ENCODE measurements at places on chromosomes 4 and X. TPM values are rescaled to one million over a fixed set of nuclear protein-coding genes. Genes with fewer than 3 reads are reported as not detected.
A peak's percentile ranks its signal among the peaks of the same experiment; 100 is the strongest.

Gene GAGE12F
- 0.49 TPM for total RNA-seq

DNA sequence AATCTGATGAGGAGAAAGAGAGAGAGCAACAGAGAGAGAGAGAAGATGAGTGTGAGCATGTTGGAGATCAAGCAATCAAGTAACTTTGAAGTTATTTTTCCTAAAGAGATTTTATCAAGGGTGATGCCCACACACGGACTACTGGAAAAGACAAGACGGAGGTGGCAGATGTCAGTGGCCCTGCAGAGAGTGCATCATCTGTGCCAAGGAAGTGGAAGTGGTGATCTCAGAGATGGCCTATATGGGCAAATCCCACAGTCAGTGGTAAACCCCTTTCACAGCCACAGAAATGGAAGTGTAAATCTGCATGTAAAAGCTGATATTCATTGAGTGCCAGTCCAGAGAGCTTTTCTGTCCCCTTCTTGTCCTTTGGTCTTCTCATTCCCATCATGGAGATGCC lies 577.2 kb upstream of the AADAT start:
- H3K4me3 ChIP-seq, result no peak overlapping the region
- no peak for DNase-seq
- H3K27me3 ChIP-seq, result no peaks in the 10 kb centered on the region
- no peaks in the 10 kb centered on the region for H3K4me1 ChIP-seq

Gene TRPC3
- 0.08 TPM for total RNA-seq

DNA sequence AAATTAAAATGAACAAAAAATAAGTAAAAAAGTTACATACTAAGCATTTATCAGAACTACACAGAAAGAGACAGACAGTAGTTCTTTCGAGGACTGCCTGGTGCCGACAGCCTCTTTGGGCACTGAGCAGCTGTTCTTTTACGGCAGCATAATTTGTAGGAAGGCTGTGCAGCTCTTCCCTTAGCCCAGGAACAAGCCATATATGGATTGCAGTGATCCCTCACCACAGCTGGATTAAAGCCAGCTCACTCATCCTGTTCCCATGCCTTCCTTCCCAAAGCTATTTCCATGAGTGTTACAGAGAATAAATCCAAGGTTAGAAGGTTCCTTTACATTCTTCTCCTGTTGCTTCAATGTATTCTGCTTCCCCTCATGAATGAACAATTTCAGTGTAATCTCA lies 71.7 kb downstream of the DDX60L start:
- no peaks in the 10 kb centered on the region for H3K27me3 ChIP-seq
- H3K4me1 ChIP-seq, result no peaks in the 10 kb centered on the region
- no peak overlapping the region for H3K27ac ChIP-seq
- no peaks in the 10 kb centered on the region for H3K36me3 ChIP-seq
- DNase-seq, result peak; percentile 8

GRCh38 chr4:52743444-52744019 lies 7.7 kb downstream of the ERVMER34-1 start:
- H3K36me3 ChIP-seq, result no peaks in the 10 kb centered on the region
- H3K4me3 ChIP-seq, result no peak overlapping the region
- no peak overlapping the region for H3K27ac ChIP-seq
- H3K4me1 ChIP-seq, result no peaks in the 10 kb centered on the region

Gene C4orf50
- under 0.01 TPM for total RNA-seq

DNA sequence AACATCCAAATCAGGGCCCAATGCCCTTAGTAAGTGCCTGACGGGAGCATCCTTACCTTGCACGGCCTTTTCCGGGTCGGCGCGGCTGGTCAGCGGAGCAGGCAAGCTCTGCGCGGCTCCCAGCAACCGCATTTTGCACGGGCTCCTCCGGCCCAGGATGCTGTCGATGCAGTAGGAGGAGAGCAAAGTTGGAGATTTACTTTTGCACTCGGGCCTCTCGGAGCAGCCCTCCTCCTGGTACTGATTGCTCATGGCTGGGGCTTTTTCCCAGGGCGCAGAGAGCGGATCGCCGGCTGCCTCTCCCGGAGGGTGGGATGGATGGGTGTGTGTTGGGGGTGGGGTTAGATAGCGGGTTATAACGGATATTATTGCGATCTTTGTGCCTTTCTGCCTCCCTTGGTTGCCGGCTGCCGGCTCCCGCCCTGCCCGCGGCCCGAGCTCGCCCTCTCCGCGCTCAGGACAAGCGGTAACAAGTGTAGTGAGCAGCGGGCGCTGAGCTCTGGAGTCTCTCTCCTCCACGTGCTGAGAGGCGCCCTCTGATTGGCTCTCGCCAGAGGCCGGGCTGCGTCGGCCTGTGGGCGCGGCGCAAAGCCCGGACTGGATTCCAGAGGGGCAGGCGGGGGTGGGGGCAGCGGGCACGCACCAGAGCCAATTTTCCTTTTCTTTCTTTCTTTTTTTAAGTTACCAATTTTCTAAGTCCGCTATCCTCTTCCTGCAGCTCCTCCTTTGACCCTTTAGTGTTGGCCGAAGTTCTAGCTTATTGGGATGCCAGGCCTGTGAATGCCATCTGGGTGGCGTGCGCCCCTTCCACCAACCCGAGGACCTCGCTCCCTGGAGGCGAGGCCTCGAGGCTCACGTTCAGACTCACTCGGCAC lies at the start of gene ARX:
TSS of gene ARX (minus strand) at position 480 of the 875 bp plus-strand sequence. CDS start at position 252, 228 bp downstream.
- H3K27me3 ChIP-seq, result peaks cover 13% of the 10 kb centered on the region
- no peaks in the 10 kb centered on the region for H3K36me3 ChIP-seq
- no peak for DNase-seq
- H3K27ac ChIP-seq, result no peak within 1 kb of the TSS
- no peaks in the 10 kb centered on the region for H3K4me1 ChIP-seq

Gene FGF5
- total RNA-seq, result 1.3 TPM

Gene DKK2
- not detected for total RNA-seq

Gene PCDH7
- 31.6 TPM for total RNA-seq

Gene BANK1
- total RNA-seq, result 3.3 TPM

Gene EDNRA
- 0.13 TPM for total RNA-seq

DNA sequence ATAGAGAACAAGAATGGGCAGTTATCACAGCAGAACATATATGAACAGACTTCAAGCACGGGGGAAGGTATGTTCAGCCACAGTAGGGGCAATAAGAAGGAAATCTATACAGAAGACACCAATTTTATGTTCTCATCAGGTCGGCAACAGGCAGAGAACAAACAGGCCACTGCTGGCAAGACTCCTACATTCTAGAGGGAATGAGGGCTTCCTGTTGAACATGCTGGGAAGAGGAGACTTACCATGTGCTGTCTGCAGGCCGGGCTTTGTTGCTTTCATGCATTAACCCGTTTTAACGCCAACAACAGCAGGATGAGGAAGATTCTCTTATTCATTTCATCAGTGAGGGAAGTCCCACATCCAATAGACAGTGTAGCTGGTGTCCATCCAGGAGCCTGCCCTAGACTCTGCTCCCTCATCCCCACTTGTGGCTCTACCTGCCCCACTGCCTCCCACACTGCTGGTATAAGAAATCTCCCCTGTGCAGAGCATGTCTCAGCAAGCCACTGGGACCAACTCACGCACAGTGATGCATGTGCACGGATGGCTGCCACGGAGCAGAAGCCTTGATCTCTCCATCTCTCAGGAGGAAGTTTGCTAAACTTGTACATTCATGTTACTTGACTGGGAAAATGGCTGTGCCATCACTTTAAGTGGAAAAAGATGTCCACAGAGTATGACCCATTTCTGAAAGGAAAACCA lies 84.5 kb downstream of the ACOX3 start:
- no peak overlapping the region for H3K4me3 ChIP-seq
- H3K4me1 ChIP-seq, result no peaks in the 10 kb centered on the region
- no peaks in the 10 kb centered on the region for H3K36me3 ChIP-seq

GRCh38 chrX:138763761-138764160 lies 52.2 kb upstream of the FGF13 start:
- DNase-seq, result no peak
- H3K36me3 ChIP-seq, result no peaks in the 10 kb centered on the region
- H3K27me3 ChIP-seq, result no peaks in the 10 kb centered on the region
- H3K27ac ChIP-seq, result no peak overlapping the region

DNA sequence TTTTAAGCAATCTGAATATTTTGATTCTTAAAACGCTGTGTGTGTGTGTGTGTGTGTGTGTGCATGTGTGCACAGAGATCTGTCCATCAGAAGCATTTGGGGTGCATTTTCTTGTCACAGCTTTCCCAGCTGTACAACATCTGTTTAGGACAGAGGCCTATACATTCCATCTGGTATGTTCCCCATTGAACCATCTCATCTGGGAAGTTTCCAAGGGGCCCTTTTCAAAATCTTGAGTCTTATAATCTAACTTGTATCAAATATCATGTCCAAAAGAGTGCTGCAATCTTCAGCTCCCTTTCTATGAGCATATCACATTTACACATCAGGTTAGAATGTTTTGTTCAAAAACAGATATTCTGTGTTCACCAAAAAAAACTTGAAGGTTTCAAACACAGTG lies 16.5 kb upstream of the MID1 start:
- no peak overlapping the region for H3K27ac ChIP-seq
- H3K4me1 ChIP-seq, result no peaks in the 10 kb centered on the region
- no peaks in the 10 kb centered on the region for H3K27me3 ChIP-seq
- H3K4me3 ChIP-seq, result no peak overlapping the region

DNA sequence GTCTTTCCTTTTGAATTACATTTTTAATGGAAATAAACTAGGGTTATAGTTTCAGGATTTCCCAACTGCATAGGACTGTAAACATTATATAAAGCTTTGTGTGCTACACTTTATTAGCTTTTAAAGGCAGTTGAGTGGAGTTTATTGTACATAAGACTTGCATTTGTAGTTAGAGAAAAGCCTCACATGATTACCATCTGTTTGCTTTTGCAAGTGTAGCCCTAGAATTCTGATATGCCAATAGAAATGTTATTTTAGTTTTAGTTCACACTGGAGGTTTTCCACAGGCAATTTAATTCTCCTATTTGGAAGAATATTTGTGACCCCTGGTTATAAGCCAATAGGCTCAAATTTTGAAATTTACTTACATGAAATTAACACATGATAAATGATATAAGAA lies 41.3 kb upstream of the ANK2 start:
- no peaks in the 10 kb centered on the region for H3K27me3 ChIP-seq
- H3K4me1 ChIP-seq, result no peaks in the 10 kb centered on the region
- no peaks in the 10 kb centered on the region for H3K36me3 ChIP-seq
- no peak overlapping the region for H3K27ac ChIP-seq
- no peak overlapping the region for H3K4me3 ChIP-seq

DNA sequence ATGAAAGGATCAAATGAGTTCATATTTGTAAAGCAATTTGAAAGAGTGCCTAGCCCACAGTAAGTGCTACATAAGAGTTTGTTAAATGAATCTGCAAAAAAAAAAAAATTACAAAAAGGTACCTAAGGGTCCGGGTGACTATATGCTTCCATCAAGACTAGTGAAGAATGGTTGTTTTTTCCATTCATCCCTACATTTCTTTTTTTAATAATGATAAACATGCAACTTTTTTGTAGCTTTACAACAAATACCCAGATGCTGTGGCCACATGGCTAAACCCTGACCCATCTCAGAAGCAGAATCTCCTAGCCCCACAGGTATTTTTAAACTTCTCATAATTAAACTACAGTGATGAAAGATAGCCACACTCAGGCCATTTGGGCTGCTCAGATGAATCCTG lies 4.3 kb downstream of the SPP1 start:
- no peak overlapping the region for H3K4me3 ChIP-seq
- no peaks in the 10 kb centered on the region for H3K4me1 ChIP-seq
- no peak for DNase-seq
- H3K36me3 ChIP-seq, result no peaks in the 10 kb centered on the region
- H3K27ac ChIP-seq, result no peak overlapping the region
- peaks cover 6% of the 10 kb centered on the region for H3K27me3 ChIP-seq

- no peak for DNase-seq
- H3K27ac ChIP-seq, result no peak overlapping the region
- H3K4me1 ChIP-seq, result no peaks in the 10 kb centered on the region
- H3K27me3 ChIP-seq, result no peaks in the 10 kb centered on the region
Observed at GRCh38 chrX:11382930-11383329, 89.7 kb downstream of the AMELX start.

- DNase-seq, result no peak
- H3K27me3 ChIP-seq, result no peaks in the 10 kb centered on the region
- H3K36me3 ChIP-seq, result peaks cover 5% of the 10 kb centered on the region
- peaks cover 9% of the 10 kb centered on the region for H3K4me1 ChIP-seq
- peak overlapping the region; percentile 20 for H3K4me3 ChIP-seq
- H3K27ac ChIP-seq, result peak overlapping the region; percentile 75
Observed at GRCh38 chr4:39354254-39354552, 12.0 kb downstream of the RFC1 start.

GRCh38 chr4:168793542-168793941 lies 216.5 kb downstream of the CBR4 start:
- H3K4me1 ChIP-seq, result no peaks in the 10 kb centered on the region
- no peak overlapping the region for H3K4me3 ChIP-seq
- no peak overlapping the region for H3K27ac ChIP-seq
- DNase-seq, result no peak

Gene ODAPH
- not detected for total RNA-seq

DNA sequence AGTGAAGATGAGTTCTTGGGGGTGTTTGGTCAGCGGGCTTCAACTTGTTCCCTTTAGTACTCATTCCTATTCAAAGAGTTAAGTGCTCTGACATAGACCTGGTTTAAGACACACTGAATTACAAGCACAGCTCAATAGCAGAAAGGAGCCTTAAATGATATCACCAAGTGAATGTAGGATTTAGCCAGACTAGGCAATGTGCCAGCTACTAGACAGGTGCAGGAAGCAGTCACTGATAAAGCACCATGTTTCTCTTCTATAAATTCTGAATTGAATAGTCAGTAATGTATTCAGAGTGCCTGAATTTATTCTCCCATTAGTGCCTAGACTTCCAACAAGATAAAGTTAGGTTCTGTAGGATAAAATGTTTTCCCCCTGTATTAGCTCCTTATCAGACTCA lies 63.6 kb downstream of the ASB9 start:
- no peaks in the 10 kb centered on the region for H3K36me3 ChIP-seq
- no peak overlapping the region for H3K4me3 ChIP-seq
- no peaks in the 10 kb centered on the region for H3K4me1 ChIP-seq
- no peaks in the 10 kb centered on the region for H3K27me3 ChIP-seq
- H3K27ac ChIP-seq, result no peak overlapping the region

- H3K27ac ChIP-seq, result no peak overlapping the region
- DNase-seq, result peak; percentile 12
- no peaks in the 10 kb centered on the region for H3K27me3 ChIP-seq
- no peaks in the 10 kb centered on the region for H3K4me1 ChIP-seq
- no peak overlapping the region for H3K4me3 ChIP-seq
Observed at GRCh38 chrX:1323315-1323714, 13.3 kb upstream of the IL3RA start.

Gene RBPJ
- total RNA-seq, result 33.7 TPM

Gene CTBP1
- 157 TPM for total RNA-seq

GRCh38 chrX:56268888-56269287 lies 36.7 kb downstream of the KLF8 start:
- no peak overlapping the region for H3K27ac ChIP-seq
- H3K4me1 ChIP-seq, result no peaks in the 10 kb centered on the region
- no peak overlapping the region for H3K4me3 ChIP-seq

DNA sequence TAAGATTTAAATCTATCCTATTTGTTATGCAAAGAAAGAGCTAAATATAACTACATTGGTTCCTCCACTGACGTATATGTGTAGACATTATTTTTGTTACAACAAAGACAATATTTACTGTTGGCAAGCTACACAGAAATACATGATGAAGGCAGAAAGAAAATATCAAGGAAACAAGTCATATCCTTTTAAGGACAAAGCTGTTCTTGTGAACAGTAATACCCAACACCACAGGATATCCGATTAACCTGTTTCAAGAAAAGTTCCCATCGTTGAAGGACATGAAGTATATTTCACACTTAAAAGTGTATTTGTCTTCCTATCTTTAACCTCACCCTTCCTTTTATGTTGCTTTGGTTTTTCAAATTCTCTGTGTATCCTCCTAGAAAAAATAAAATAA lies 235.8 kb upstream of the AADAT start:
- H3K4me1 ChIP-seq, result no peaks in the 10 kb centered on the region
- H3K27me3 ChIP-seq, result no peaks in the 10 kb centered on the region
- no peaks in the 10 kb centered on the region for H3K36me3 ChIP-seq
